ENCODE measurements at places on chromosomes 2 and 18.

DNA sequence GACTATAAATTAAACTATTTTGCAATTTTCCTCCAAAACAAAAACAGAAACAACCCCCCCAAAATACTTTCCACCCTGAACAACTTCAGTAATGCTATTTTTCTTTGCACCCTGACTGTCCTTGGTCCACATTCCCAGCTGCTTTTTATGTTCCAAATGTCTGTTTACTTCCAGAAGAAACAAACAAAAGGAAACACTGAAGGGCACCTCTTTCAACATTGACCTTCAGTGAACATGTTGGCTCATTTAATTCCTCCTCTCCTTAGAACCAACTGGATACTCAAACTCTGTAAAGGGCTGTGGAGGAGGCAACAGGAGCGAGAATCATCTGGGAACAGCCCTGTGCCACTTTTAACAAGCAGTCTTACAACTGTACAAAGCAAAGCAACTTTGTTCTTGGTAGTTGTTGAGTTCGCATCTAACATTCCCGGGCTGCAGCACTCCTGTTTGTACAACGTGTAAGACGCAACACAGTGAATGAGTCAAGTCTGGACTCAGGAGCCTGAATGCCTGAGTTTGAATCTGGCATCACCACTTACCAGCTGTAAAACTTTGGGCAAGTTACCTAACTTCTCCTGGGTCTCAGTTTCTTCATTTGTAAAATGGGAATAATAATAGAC, 111.4 kb upstream of the GATA6 start:
- H3K27me3 ChIP-seq = peaks cover 4% of the 10 kb centered on the region
- no peak overlapping the region for H3K27ac ChIP-seq
- DNase-seq = no peak
- H3K4me3 ChIP-seq = no peak overlapping the region
- H3K36me3 ChIP-seq = no peaks in the 10 kb centered on the region
- H3K4me1 ChIP-seq = no peaks in the 10 kb centered on the region

GRCh38 chr2:190515687-190516086, 18.8 kb downstream of the NEMP2 start:
- no peaks in the 10 kb centered on the region for H3K27me3 ChIP-seq
- H3K27ac ChIP-seq = no peak overlapping the region
- no peak for DNase-seq
- H3K4me1 ChIP-seq = no peaks in the 10 kb centered on the region
- no peak overlapping the region for H3K4me3 ChIP-seq

DNA sequence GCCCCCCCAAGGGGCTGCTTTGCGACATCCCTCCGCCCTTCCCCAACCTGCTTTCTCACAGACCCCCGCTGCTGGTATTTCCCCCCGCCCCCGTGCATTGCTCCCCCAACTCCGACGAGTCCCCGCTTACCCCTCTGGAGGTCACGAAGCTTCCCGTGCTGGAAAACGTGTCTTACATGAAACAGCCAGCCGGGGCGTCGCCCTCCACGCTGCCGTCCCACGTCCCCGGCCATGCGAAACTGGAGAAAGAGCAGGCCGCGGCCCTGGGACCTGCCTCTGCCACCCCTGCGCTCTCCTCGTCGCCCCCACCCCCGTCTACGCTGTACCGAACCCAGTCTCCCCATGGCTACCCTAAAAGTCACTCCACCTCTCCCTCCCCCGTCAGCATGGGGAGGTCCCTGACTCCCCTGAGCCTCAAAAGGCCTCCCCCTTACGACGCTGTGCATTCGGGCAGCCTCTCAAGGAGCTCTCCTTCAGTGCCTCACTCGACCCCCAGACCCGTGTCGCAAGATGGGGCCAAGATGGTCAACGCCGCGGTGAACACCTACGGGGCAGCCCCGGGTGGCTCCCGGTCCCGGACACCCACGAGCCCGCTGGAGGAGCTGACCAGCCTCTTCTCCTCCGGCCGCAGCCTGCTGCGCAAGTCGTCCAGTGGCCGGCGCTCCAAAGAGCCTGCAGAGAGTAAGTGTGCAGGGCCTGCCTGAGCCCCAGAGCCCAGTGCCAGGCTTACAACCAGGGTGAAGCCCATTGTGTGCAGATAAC, 183.0 kb downstream of the NYAP2 start:
- H3K36me3 ChIP-seq = no peaks in the 10 kb centered on the region
- no peaks in the 10 kb centered on the region for H3K4me1 ChIP-seq
- DNase-seq = no peak
- no peaks in the 10 kb centered on the region for H3K27me3 ChIP-seq

- H3K4me3 ChIP-seq = no peak overlapping the region
- H3K36me3 ChIP-seq = no peaks in the 10 kb centered on the region
- H3K27ac ChIP-seq = no peak overlapping the region
- peaks cover 27% of the 10 kb centered on the region for H3K27me3 ChIP-seq
- no peak for DNase-seq
These were observed 2.6 kb downstream of the CLIP4 start for GRCh38 chr2:29117636-29118303.

GRCh38 chr18:56647071-56647470, 4.1 kb upstream of the WDR7 start:
- no peaks in the 10 kb centered on the region for H3K36me3 ChIP-seq
- H3K27ac ChIP-seq = no peak overlapping the region
- peaks cover 20% of the 10 kb centered on the region for H3K4me1 ChIP-seq

- no peaks in the 10 kb centered on the region for H3K4me1 ChIP-seq
- DNase-seq = no peak
- H3K27ac ChIP-seq = no peak overlapping the region
- H3K36me3 ChIP-seq = no peaks in the 10 kb centered on the region
- no peak overlapping the region for H3K4me3 ChIP-seq
These were observed 66.7 kb upstream of the BCL2L11 start for GRCh38 chr2:111053825-111054515.

DNA sequence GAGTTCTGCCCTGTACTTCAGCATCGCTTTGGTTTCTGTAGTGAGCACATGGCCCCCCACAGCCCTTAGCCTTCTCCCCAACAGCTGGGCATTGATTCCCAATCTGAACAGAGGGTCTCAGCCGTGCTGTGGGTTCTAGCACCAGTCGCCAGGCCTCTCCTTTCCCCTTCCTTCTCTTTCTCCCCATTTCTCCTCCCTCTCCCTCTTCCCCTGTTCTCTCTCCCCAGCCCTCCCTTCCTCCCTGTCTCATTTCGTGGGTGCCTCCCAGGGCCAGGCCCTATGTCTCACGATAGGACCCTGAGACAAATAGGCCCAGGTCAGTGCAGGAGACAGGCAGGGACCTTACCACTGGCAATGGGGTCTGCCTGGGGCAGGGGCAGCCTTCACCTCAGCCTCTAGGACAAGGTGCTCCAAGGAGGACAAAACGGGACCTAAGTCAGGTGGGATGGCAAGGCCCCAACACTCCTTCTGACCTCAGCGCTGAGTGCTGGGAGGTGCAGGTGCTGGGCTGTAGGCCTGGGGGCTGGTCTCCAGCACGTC, 143.4 kb upstream of the GPC1 start:
- H3K27ac ChIP-seq = no peak overlapping the region
- H3K36me3 ChIP-seq = no peaks in the 10 kb centered on the region
- no peaks in the 10 kb centered on the region for H3K4me1 ChIP-seq

GRCh38 chr18:40365526-40365925, 1589.5 kb upstream of the PIK3C3 start:
- no peaks in the 10 kb centered on the region for H3K4me1 ChIP-seq
- no peaks in the 10 kb centered on the region for H3K27me3 ChIP-seq
- no peak for DNase-seq
- no peak overlapping the region for H3K4me3 ChIP-seq
- no peaks in the 10 kb centered on the region for H3K36me3 ChIP-seq

- no peaks in the 10 kb centered on the region for H3K36me3 ChIP-seq
- H3K27me3 ChIP-seq = no peaks in the 10 kb centered on the region
- no peak overlapping the region for H3K4me3 ChIP-seq
- DNase-seq = peak; percentile 86
- peaks cover 15% of the 10 kb centered on the region for H3K4me1 ChIP-seq
- H3K27ac ChIP-seq = no peak overlapping the region
These were observed 252.3 kb downstream of the CYRIA start for GRCh38 chr2:16413285-16413684.

- H3K4me3 ChIP-seq = no peak overlapping the region
- H3K36me3 ChIP-seq = no peaks in the 10 kb centered on the region
- H3K4me1 ChIP-seq = no peaks in the 10 kb centered on the region
- H3K27me3 ChIP-seq = no peaks in the 10 kb centered on the region
These were observed 20.7 kb upstream of the NT5DC4 start for GRCh38 chr2:112699984-112700667.

DNA sequence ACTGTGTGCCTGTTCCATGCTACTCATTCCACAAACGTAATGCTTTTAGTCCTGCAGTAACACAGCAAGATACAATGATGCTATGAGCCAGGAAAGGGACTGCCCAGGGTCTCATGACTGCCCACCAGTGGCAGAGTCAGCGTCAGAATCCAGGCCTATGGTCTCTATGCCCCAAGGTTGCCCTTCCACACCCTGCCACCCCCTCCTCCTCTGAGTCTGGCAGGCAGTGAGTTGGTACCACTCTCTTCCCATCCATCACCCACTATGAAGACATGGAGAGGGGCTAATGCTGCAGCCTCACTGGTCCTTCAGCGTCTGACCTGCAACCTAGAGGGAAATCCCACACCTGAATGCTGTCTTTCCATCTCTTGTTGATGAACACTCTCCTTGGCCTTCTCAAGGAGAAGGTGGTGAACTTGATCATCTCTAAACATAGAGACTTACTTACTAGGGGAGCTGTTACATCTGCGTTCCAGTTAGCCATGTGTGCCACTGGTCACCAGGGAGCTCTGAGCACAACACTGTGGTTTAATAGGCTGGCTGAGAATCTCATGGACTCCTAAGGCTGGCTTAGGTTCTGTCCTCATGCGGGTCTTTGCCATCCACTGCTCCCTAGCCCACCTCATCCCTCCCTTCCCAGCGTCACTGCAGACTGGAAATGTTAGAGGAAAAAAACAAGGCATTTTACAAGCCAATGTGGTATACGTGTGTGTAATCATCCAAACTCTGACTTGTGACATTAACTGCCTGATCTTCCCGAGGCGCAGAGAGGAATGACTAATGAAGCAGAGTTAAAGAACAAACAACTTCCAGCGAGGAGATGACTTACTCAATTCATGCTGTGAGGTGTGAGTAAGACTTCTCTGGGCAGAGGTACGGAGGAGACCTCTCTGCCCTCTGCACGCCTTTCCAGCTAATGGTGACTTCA, 28.8 kb downstream of the STEAP3 start:
- H3K36me3 ChIP-seq = peaks cover 85% of the 10 kb centered on the region
- no peak for DNase-seq
- H3K27me3 ChIP-seq = no peaks in the 10 kb centered on the region
- peaks cover 5% of the 10 kb centered on the region for H3K4me1 ChIP-seq
- no peak overlapping the region for H3K4me3 ChIP-seq

DNA sequence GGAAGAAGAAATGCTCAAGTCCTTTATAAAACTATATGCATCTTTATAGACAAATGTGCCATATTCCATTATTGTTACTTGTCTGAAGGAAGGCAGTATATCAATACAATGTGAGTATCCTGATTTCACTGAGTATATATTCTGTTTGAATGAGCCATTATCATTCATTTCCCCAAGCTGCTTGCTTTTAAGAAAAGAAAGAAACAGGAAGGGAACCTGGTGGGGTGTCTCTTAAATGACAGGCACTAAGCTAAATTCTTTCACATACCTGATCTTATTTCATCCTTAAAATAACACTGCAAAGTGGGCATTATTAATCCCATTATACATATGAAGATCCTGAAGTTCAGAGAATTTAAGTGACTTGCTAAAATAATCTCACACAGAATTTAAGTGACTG, 307.9 kb downstream of the SLC8A1 start:
- H3K4me1 ChIP-seq = no peaks in the 10 kb centered on the region
- no peaks in the 10 kb centered on the region for H3K27me3 ChIP-seq
- no peak overlapping the region for H3K27ac ChIP-seq
- H3K36me3 ChIP-seq = no peaks in the 10 kb centered on the region
- H3K4me3 ChIP-seq = no peak overlapping the region

- no peaks in the 10 kb centered on the region for H3K27me3 ChIP-seq
- H3K4me3 ChIP-seq = peak overlapping the region; percentile 7
- peaks cover 19% of the 10 kb centered on the region for H3K4me1 ChIP-seq
- no peaks in the 10 kb centered on the region for H3K36me3 ChIP-seq
These were observed 88.2 kb downstream of the PLB1 start for GRCh38 chr2:28583899-28584553.

- DNase-seq = no peak
- no peak overlapping the region for H3K27ac ChIP-seq
- no peaks in the 10 kb centered on the region for H3K4me1 ChIP-seq
- no peaks in the 10 kb centered on the region for H3K36me3 ChIP-seq
- H3K27me3 ChIP-seq = no peaks in the 10 kb centered on the region
These were observed 11.1 kb downstream of the SCN3A start for GRCh38 chr2:165192729-165193128.

DNA sequence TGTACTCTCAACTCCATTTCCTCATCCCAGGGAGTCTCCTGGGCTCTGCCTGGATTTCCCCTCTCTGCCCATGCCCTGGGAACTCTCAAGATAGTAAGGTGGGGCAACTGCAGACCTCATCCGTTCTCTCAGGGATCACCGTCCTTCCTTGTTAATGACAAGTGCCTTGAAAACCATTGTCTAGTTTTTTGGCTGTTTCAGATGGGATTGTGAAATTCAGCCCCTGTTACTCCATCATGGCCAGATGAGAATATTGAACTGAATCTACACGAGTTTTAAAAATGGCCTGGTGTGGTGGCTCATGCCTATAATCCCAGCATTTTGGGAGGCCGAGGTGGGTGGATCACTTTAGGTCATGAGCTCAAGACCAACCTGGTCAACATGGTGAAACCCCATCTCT, 665 bp upstream of the HRH4 start:
- no peak overlapping the region for H3K27ac ChIP-seq
- no peak overlapping the region for H3K4me3 ChIP-seq
- H3K4me1 ChIP-seq = no peaks in the 10 kb centered on the region
- H3K36me3 ChIP-seq = no peaks in the 10 kb centered on the region
- H3K27me3 ChIP-seq = no peaks in the 10 kb centered on the region

- no peak overlapping the region for H3K27ac ChIP-seq
- DNase-seq = no peak
- no peak overlapping the region for H3K4me3 ChIP-seq
- H3K27me3 ChIP-seq = no peaks in the 10 kb centered on the region
- H3K36me3 ChIP-seq = no peaks in the 10 kb centered on the region
These were observed 525.4 kb downstream of the KCNJ3 start for GRCh38 chr2:155223781-155224406.

Data from K562 (cell line).